ENCODE measurements at places on chromosomes 6 and 20. TPM values are rescaled to one million over a fixed set of nuclear protein-coding genes. Genes with fewer than 3 reads are reported as not detected.

GRCh38 chr6:18264923-18265377, 620 bp upstream of the DEK start:
- H3K27me3 ChIP-seq, result no peaks in the 10 kb centered on the region
- H3K36me3 ChIP-seq, result peaks cover 47% of the 10 kb centered on the region
- H3K4me1 ChIP-seq, result peaks cover 41% of the 10 kb centered on the region
- peak overlapping the region; percentile 95 for H3K27ac ChIP-seq

- H3K27ac ChIP-seq, result no peak overlapping the region
- no peaks in the 10 kb centered on the region for H3K27me3 ChIP-seq
- no peak overlapping the region for H3K4me3 ChIP-seq
- no peaks in the 10 kb centered on the region for H3K36me3 ChIP-seq
- H3K4me1 ChIP-seq, result no peaks in the 10 kb centered on the region
- no peak for DNase-seq
These were observed 465.2 kb downstream of the PHF3 start for GRCh38 chr6:64100702-64101303.

- H3K36me3 ChIP-seq, result no peaks in the 10 kb centered on the region
- no peak overlapping the region for H3K4me3 ChIP-seq
- H3K27me3 ChIP-seq, result no peaks in the 10 kb centered on the region
- H3K27ac ChIP-seq, result no peak overlapping the region
- DNase-seq, result no peak
- no peaks in the 10 kb centered on the region for H3K4me1 ChIP-seq
These were observed 49.4 kb downstream of the DTD1 start for GRCh38 chr20:18637224-18637623.

GRCh38 chr20:48230216-48230615, 444.9 kb upstream of the SULF2 start:
- H3K4me1 ChIP-seq, result peaks cover 2% of the 10 kb centered on the region
- H3K27ac ChIP-seq, result no peak overlapping the region
- peaks cover 2% of the 10 kb centered on the region for H3K27me3 ChIP-seq
- no peak overlapping the region for H3K4me3 ChIP-seq
- H3K36me3 ChIP-seq, result no peaks in the 10 kb centered on the region

Gene EDN3
- 0.22 TPM for total RNA-seq

- H3K4me3 ChIP-seq, result no peak overlapping the region
- DNase-seq, result no peak
- no peak overlapping the region for H3K27ac ChIP-seq
- no peaks in the 10 kb centered on the region for H3K36me3 ChIP-seq
These were observed 13.3 kb upstream of the NHSL1 start for GRCh38 chr6:138512609-138513008.

GRCh38 chr6:10962673-10963072, 75.8 kb downstream of the SYCP2L start:
- DNase-seq, result no peak
- H3K4me1 ChIP-seq, result no peaks in the 10 kb centered on the region
- no peak overlapping the region for H3K4me3 ChIP-seq
- no peaks in the 10 kb centered on the region for H3K36me3 ChIP-seq

Gene HCK
- not detected for total RNA-seq

Gene WFDC5
- not detected for total RNA-seq

DNA sequence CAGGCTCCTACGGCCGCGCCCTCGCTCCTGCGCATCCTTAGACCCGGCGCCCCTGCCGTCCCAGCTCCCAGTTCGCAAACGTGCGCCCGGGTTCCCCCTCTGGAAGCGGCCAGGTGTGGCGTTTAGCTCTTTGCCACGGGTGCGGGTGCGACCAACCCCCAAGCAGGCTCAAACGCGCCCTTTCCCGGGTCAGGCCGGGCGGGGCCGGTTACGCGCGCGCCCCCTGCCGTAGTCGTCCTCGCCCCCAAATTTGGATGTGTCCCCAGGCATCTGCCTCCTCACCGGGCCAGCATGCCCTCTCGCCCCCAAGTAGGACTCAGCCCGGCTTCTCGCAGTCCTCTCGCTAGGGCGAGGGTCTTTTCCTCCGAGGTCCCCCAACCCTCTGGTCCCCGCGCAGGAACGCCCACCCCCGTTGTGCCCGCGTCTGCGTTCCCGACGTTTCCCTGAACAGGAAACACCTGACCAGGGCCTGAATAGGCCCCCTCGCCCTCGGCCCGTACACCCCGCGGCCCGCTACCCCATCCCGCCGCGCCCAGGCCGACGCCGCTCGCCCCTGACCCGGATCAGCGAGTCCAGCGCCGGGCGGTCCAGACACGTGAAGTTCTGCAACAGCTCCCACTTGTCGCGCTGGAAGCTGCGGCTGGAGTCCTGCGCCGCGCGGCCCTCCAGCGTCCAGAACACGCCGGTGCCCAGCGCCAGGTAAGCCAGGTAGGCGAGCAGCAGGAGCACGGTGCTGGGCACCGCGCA, 520 bp downstream of the KCNK17 start:
- no peak overlapping the region for H3K4me3 ChIP-seq
- no peak for DNase-seq
- H3K4me1 ChIP-seq, result no peaks in the 10 kb centered on the region
- H3K36me3 ChIP-seq, result no peaks in the 10 kb centered on the region
- H3K27ac ChIP-seq, result no peak overlapping the region

- no peak overlapping the region for H3K4me3 ChIP-seq
- H3K27ac ChIP-seq, result no peak overlapping the region
- no peak for DNase-seq
These were observed 63.3 kb upstream of the MAP7 start for GRCh38 chr6:136613477-136613876.

DNA sequence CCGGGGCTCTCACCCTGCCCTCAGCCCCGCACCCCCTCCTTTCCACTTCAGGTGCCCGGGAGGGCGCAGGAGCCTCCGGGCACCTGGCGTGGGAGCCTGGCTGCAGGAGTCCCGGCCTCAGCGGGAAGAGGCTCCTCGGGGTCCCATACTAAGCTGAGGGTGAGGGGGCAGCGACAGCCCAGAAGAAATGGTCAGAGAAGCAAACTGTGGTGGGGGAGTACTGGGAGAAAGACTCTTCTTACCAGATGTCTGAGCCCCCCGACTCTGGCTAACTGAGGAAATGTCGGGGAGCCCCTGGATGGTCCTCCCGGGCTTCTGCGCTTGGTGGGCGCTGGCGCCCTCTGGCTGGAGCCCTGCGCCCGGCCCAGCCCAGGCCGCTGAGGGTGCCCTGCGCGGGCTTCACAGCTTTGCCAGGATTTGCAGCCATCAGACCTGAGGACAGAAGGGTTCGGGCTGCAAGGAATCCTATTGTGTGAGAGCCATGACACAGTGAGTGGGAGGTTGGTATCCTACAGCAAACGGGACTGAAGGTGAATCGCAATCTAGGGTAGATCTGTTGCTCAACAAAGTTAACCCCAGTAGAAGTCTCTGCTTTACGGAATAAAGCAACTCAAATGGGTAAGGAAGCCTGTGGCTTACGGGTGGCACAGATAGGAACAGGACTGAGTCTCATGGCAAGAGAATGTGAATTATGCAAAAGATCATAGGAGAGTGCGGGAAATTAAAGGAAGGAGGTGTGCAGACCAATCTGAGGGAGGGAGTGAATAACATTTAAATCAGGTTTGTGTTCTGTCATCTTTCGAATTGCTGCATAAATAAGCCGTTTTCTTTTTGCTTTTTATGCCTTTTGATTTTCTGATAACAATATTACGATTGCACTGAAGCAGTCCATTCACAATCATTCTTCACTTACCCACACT, 639 bp upstream of the RCAN2 start:
- H3K4me1 ChIP-seq, result peaks cover 6% of the 10 kb centered on the region
- H3K4me3 ChIP-seq, result peak overlapping the region; percentile 9
- DNase-seq, result no peak
- H3K36me3 ChIP-seq, result no peaks in the 10 kb centered on the region

Gene TP53RK
- total RNA-seq, result 15.2 TPM

- H3K4me1 ChIP-seq, result peaks cover 24% of the 10 kb centered on the region
- H3K27ac ChIP-seq, result no peak overlapping the region
- no peaks in the 10 kb centered on the region for H3K27me3 ChIP-seq
- H3K36me3 ChIP-seq, result peaks cover 15% of the 10 kb centered on the region
- DNase-seq, result no peak
These were observed 5.9 kb upstream of the NUP153 start for GRCh38 chr6:17712576-17712975.

Gene HLA-DQA2
- 0.27 TPM for total RNA-seq

- peaks cover 5% of the 10 kb centered on the region for H3K27me3 ChIP-seq
- H3K27ac ChIP-seq, result no peak overlapping the region
- no peak for DNase-seq
- H3K4me3 ChIP-seq, result no peak overlapping the region
- H3K4me1 ChIP-seq, result peaks cover 9% of the 10 kb centered on the region
These were observed 14.9 kb upstream of the BTN1A1 start for GRCh38 chr6:26485112-26485780.

Gene PRICKLE4
- total RNA-seq, result not detected

Gene EFCAB8
- total RNA-seq, result 1.2 TPM
